K562 (cell line): ENCODE measurements at places on chromosomes 1 and 21. TPM values are rescaled to one million over a fixed set of nuclear protein-coding genes. Genes with fewer than 3 reads are reported as not detected.

- no peak for DNase-seq
Observed at GRCh38 chr1:55885619-55886018, 670.5 kb upstream of the USP24 start.

- peak; percentile 12 for DNase-seq
Observed at GRCh38 chr1:31811605-31812004, 4.2 kb downstream of the SPOCD1 start.

DNA sequence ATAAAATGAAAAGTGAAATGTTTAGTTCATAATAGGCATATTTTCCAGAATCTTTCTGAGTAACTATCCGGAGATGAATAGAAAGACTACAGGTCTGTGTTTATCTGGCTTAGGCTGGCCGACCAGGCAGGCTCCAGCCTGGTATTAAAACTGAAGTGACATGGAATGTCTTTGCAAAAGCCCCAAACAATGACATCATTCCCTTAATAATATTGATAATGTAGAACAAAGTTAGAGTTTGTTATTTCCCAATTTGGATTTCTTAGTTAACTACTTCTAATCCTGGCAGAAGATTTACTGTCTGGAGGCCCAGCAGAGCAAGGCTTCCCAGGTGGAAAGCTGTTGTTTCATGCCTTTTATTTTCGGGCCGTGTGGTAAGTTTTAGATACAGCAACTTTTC lies 207.7 kb downstream of the GREM2 start:
- no peak for DNase-seq

DNA sequence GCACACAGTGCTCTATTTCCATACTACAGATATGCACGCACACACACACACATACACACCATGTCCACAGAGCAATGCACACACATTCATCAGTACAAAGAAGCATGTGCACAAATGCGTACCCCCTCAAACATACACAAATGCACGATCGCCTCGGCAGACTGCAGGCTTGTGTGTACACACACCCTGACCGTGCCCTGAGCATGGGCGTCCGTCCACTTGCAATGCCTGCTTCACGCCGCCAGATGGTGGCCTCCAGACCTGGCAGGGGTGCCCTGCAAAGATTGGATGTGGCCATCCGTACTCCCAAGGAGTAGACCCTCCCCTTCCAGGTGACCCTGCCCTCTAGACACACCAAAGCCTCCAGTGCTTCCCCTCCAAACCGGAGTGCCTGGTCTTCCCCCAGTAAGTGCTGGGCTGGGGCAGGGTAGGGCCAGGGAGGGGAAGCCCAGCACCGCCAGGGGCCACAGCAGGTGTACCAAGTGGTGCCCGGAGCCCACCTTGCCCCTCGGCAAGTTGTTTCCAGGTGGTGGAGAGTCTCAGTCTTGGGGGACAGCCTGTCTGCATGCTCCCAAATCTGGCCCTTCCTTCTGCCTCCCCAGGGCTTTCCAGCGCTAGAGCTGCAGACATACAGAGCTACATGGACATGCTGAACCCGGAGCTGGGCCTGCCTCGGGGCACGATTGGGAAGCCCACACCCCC lies 20.6 kb downstream of the ESPN start:
- peak; percentile 64 for DNase-seq

- DNase-seq, result no peak
Observed at GRCh38 chr1:212141404-212141803, 105.9 kb downstream of the DTL start.

- no peak for DNase-seq
Observed at GRCh38 chr1:75625795-75626194, 14.9 kb upstream of the SLC44A5 start.

DNA sequence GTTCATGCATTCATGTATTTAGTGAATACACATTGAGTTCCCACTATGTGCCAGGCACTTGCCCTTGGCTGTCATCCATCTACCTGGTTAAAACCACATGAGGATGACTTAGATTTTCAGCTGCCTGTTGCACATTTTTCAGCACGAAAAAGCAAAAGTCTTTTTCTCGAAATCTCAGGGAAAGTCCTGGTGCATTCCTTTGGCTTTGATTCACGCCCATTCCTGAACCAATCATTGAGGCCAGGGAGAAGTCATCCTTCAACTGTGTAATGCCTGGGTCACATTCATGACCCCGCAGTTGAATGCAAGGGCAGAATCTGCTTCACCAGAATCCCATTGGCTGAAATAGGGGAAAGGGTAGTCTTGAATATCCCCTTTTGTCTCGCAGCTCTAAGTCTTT lies 84.4 kb downstream of the RNF220 start:
- no peak for DNase-seq

GRCh38 chr1:40750451-40750908 lies 33.1 kb upstream of the KCNQ4 start:
- DNase-seq, result no peak

GRCh38 chr1:43062527-43063095 lies 103.9 kb upstream of the SLC2A1 start:
- no peak for DNase-seq

- DNase-seq, result no peak
Observed at GRCh38 chr21:45014747-45015468, 59.5 kb upstream of the ADARB1 start.

- no peak for DNase-seq
Observed at GRCh38 chr1:7221826-7222694, 436.8 kb downstream of the CAMTA1 start.

DNA sequence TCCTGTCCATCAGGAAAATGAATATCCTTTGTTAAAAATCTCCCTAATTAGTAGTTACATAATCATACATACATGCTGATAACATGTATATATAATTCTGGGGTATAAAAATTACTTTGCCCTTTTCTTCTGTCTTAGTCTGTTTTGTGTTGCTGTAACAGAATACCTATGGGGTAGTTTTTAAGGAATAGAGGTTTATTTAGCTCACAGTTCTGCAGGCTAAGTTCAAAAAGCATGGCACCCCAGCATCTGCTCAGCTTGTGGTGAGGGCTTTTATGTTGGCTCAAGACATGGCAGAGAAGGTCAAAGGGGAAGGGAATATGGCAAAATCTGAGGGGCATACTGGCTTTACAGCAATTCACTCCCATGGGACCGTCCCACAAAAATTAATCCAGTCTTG lies 16.3 kb upstream of the RPS6KC1 start:
- DNase-seq, result no peak

DNA sequence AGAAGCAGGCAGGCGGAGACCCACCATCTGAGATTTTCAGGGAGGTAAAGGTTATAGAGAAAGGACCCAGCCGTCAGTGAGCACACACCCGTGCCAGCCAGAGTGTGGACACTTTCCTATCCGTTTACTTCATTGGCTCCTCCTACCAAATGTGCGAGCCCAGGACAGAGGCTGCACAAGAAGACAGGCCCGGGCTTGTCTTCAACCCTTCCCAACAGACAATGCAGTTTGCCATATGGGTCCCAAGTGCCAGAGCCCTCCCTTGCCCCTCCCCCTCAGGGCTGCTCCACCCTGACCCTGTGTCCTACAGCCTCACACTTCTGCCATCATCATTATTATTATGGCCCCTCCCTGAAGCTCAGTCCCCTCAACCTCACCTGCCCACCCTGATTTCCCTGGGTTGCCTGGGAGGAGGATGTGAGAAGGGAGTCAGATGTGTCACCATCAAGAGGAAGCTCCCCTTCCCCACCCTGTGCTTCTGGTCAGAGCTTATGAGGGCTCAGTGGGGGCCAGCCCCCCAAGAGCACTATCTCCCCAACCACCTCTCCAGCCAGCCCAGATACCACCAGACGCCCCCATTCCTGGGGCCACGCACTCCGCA lies 9.4 kb downstream of the LAPTM5 start:
- peak; percentile 35 for DNase-seq

GRCh38 chr1:59502009-59502691 lies 205.3 kb downstream of the FGGY start:
- no peak for DNase-seq

- DNase-seq, result peak; percentile 57
Observed at GRCh38 chr1:38789498-38790169, 69.9 kb downstream of the RRAGC start.

- no peak for DNase-seq
Observed at GRCh38 chr21:37767984-37768383, 148.3 kb downstream of the KCNJ6 start.

- DNase-seq, result no peak
Observed at GRCh38 chr1:156346636-156347035, 8.3 kb downstream of the TSACC start.

DNA sequence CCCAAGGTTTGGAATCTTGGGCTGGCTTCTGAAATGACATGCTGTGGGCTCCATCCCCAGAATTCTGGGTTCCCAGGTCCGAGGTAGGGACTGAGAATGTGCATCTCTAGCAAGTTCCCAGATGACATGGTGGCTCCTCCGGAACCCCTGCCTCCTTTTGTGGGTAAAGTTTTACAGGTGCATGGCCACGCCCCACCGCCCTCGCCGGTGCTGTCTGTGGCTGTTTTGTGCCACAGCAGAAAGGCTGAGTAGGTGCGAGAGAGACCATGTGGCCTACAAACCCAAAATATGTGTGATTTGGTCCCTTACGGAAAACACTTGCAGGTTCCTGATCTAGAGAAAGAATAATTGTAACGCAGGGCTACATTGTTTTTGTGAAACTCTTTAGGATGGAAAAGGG lies 30.9 kb downstream of the SKI start:
- DNase-seq, result no peak

- no peak for DNase-seq
Observed at GRCh38 chr1:219989766-219990165, 56.5 kb downstream of the EPRS1 start.

DNA sequence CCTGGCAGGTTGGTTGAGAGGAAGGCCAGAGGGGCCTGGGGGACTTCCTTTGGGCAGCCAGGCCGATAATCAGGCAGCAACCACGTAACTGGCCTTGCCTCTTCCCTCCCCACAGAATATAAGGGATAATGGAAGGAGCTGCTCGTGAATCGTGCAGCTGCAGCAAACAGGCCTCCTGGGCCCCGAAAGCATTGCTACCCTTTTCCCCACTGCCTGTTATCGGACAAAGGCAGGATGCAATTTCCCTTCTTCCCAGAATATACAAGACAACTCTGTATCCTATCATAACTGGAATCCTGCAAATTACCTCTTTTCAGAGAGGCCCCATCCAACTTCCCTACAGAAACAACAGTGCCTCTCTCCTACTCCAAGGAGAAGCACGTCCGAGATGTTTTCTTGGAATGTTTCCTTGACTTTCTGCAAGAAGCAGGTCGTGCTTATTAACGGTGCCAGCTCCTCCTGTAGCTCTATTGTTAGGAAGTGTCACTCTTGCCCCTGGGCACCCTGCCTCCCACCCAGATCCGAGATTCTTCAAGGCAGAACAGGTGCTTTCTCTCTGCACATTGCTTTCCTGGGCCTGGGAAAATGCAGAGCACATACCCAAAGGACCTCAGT lies 106.0 kb upstream of the TIAM1 start:
- no peak for DNase-seq

The WNT2B gene
- 0.05 TPM in 1 of 2 replicates, not detected in the other for polyA plus RNA-seq

The RPTN gene
- polyA plus RNA-seq, result not detected in 2 replicates

The TDRD5 gene
- 0.07 and 0.09 TPM in 2 replicates for polyA plus RNA-seq

The LRRC71 gene
- polyA plus RNA-seq, result 0.19 and 0.91 TPM in 2 replicates

The OSCP1 gene
- not detected in 2 replicates for polyA plus RNA-seq

The CAMTA1 gene
- polyA plus RNA-seq, result 81.0 and 98.3 TPM in 2 replicates

The NES gene
- 2.5 and 4.2 TPM in 2 replicates for polyA plus RNA-seq

The ZNF593OS gene
- not detected in 2 replicates for polyA plus RNA-seq
